Mesangial cell (primary cell): ENCODE measurements at places on chromosomes 1 and 21. TPM values are rescaled to one million over a fixed set of nuclear protein-coding genes. Genes with fewer than 3 reads are reported as not detected.

Gene KRTAP19-5
- total RNA-seq, result not detected in 2 replicates

Gene PLPP3
- 3.6 and 9.6 TPM in 2 replicates for total RNA-seq

Gene FHAD1
- 0.33 and 0.51 TPM in 2 replicates for total RNA-seq

Gene H3-3A
- total RNA-seq, result 245 and 363 TPM in 2 replicates

Gene PLEKHA6
- 8.6 and 16.6 TPM in 2 replicates for total RNA-seq

Gene CELA3B
- not detected in 2 replicates for total RNA-seq

Gene ACOT7
- 60.0 and 97.4 TPM in 2 replicates for total RNA-seq

Gene FMO5
- total RNA-seq, result 0.16 and 2.2 TPM in 2 replicates

Gene OR2T11
- not detected in 2 replicates for total RNA-seq

Gene PLOD1
- total RNA-seq, result 170 and 172 TPM in 2 replicates

Gene C1orf210
- total RNA-seq, result not detected in 2 replicates
